Activated CD8-positive, alpha-beta T cell treated with anti-CD3 and anti-CD28 coated beads, Interleukin-2, amount 10 ng/mL, durations not matched to agents 7 days and 5 days (primary cell): ENCODE measurements at places on chromosomes 2 and 18. TPM values are rescaled to one million over a fixed set of nuclear protein-coding genes. Genes with fewer than 3 reads are reported as not detected.
A peak's percentile ranks its signal among the peaks of the same experiment; 100 is the strongest.

GRCh38 chr18:48806551-48807261 is 144.1 kb downstream of the SMAD7 start:
- no peaks in the 10 kb centered on the region for H3K27me3 ChIP-seq
- peaks cover 70% of the 10 kb centered on the region for H3K4me1 ChIP-seq
- DNase-seq = peak; percentile 73

DNA sequence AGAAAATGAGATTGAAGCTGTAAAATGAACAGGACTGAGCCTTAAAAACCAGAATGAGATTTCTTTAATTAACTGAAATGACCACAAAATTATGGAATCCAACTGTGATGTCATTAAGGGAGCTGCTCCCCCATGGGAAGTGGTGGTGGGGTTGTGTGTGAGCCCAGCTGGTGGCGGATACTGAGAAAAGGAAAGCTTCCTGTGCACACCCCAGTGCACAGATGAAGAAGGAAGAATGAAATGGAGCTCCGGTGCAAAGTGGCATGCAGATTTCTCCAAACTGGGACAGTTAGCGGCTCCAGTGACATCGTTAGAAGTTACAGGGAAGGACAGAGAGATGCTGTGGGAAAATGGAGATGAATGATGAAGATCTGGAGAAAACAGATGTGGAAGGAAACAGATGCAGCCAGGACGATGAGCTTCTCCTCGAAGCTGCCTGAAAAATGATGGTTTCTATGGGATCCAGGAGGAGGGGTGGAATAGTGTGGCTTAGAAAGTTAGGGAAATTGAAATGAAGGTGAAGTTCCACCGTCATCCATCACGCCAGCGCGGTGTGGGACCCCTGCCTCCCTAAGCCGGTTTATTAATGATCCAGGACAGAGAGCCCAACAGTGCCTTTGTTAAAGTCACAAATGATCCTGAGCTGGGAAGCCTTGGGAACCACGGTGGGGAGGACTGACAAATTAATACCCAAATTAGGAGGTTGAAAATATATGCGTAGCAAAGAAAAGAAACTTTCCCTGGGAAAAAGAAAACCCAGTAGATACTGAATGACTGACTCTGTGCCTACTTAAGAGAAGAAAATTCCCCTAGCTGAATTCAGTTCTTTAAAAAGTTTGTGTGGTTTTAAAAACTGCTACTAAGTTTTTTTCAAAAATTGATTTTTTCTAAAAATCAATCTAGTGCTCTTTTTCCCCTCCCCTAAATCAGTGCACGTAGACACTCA is 77.2 kb downstream of the TSN start:
- H3K27me3 ChIP-seq = peaks cover 9% of the 10 kb centered on the region
- no peaks in the 10 kb centered on the region for H3K4me1 ChIP-seq
- no peak overlapping the region for H3K27ac ChIP-seq
- H3K4me3 ChIP-seq = no peak overlapping the region
- DNase-seq = no peak
- no peaks in the 10 kb centered on the region for H3K36me3 ChIP-seq

DNA sequence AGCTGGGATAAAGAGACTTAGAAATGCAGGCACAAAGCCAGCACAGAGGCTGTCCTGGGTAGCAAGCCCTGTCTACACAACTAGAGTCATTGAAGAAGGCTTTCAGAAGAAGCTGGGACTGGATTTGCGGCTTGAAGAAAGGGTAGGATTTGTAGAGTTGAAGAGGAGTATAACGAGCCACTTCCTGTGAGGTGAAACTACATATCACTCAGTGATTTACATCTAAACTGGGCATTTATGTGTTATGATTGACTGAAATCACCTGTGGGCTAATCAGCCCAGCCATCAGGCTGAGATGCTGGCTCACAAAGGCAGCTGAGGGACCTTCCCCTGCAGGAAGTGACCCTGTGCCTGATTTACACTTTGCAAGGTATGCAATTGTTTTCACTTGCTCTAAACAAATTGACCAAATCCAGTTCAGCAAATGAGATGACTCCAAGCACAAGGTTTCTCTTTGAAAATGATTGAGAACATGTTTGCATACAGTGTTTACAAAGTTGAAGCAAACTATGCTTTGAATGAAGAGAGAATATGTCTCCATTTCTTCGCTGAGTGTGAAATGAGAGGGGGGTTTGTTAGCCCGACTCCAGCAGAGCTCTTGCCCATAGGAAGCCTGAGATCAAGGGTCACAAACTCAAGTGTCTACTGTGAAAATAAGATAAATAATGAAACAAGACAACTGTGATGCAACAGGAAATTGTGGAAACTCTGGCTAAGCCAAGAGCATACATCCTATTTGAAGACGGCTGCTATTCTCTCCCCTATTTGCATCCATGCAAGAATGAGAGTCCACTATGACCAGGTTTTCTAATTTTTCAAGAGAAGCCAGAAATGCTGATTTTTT is 69.3 kb upstream of the HK2 start:
- no peak for DNase-seq
- H3K27me3 ChIP-seq = peaks cover 6% of the 10 kb centered on the region
- H3K4me3 ChIP-seq = no peak overlapping the region
- H3K4me1 ChIP-seq = peaks cover 17% of the 10 kb centered on the region
- H3K27ac ChIP-seq = no peak overlapping the region

GRCh38 chr2:53561155-53561554 is 206.4 kb upstream of the CHAC2 start:
- H3K27me3 ChIP-seq = no peaks in the 10 kb centered on the region
- no peak overlapping the region for H3K4me3 ChIP-seq
- no peaks in the 10 kb centered on the region for H3K4me1 ChIP-seq
- no peaks in the 10 kb centered on the region for H3K36me3 ChIP-seq

DNA sequence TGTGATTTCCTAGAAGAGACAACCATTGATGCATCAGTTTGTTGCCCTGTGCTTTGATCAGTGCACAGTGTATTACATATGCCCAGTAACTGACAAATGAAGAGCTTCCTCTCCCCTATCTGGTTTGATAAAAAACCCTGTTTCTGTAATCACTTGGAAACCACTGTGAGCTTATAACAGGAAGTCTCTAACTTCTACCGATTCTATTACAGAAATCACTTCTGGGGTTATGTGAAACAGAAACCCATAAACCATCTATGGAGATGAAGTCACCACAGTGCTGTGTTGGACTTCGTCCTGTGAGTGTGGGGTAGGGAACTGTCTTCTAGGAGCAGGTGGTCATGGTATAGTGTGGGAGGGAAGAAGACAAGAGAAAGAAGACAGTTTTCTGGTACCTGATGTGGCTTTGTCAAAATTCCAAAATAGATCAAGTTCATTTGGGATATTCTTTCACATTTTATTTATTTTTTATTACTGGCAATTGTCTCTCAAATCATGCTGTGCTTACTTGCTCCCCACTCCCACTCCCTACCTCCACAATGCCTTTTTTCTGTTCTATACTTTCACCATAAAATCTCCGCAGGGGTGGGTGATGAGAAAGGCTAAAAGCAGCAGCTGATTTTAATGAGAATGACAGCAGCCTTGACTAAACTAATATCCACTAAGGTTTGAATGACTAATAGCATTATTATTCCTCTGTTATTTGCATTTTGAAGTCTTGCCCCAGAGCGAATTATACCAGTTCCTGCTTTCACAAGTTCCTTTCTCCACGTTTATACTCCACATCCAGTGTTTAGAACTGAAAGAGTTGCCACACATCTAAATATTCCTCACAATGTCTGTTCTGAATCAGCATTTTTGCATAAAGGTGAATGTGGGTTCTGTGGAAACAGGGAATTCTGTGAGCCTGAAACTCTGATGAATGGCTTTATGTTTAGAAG is 41.7 kb upstream of the RND3 start:
- no peaks in the 10 kb centered on the region for H3K4me1 ChIP-seq
- H3K27ac ChIP-seq = no peak overlapping the region
- no peaks in the 10 kb centered on the region for H3K27me3 ChIP-seq
- no peak for DNase-seq
- no peaks in the 10 kb centered on the region for H3K36me3 ChIP-seq

DNA sequence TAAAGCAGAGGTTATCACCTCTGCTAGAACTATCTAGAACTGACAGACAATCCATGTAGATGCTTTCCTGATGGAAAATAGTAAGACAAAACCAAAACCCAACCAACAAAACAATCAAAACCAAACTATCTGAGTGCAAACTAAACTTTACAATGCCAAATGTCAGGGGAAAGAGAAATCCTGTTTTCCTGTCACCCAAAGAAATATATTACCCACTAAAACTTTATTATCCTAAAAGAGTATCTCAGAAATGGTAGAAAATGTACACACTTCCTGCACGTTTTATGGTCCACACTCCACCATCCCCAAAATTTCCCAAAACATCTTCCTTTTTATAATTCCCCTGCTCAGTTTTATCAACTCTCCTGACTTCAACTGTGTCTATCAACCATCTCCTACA is 29.9 kb downstream of the SP3 start:
- peaks cover 35% of the 10 kb centered on the region for H3K36me3 ChIP-seq
- no peak overlapping the region for H3K27ac ChIP-seq
- H3K4me3 ChIP-seq = no peak overlapping the region
- DNase-seq = no peak

DNA sequence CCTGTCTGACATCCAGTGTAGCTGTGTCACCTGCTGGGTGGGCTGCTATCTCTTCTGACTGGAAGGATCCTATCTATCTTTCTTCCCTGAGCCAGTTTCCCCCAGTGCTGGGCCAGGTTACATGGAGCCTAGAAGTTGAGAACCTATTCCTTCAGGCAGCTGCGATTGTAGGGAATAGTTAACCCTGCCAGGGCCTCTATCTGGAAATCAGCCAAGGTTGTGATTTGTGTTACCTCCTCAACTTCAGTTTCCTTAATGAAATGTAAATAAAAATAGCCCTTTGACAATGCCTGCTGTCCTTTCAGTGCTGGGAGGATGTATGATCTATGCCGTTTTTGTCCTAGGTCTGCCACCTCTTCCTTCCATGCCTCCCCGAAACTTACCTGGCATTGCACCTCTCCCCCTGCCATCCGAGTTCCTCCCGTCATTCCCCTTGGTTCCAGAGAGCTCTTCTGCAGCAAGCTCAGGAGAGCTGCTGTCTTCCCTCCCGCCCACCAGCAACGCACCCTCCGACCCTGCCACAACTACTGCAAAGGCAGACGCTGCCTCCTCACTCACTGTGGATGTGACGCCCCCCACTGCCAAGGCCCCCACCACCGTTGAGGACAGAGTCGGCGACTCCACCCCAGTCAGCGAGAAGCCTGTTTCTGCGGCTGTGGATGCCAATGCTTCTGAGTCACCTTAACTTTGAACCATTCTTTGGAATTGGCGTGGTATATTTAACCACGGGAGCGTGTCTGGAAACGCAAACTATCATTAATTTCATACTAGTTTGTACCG is 36.6 kb downstream of the GORASP2 start:
- H3K27ac ChIP-seq = no peak overlapping the region
- DNase-seq = no peak
- H3K4me1 ChIP-seq = no peaks in the 10 kb centered on the region
- no peaks in the 10 kb centered on the region for H3K27me3 ChIP-seq
- H3K4me3 ChIP-seq = no peak overlapping the region

GRCh38 chr18:75137346-75137877 is 71.5 kb downstream of the PTGR3 start:
- DNase-seq = no peak
- no peak overlapping the region for H3K27ac ChIP-seq
- H3K36me3 ChIP-seq = no peaks in the 10 kb centered on the region
- H3K27me3 ChIP-seq = no peaks in the 10 kb centered on the region
- no peak overlapping the region for H3K4me3 ChIP-seq
- no peaks in the 10 kb centered on the region for H3K4me1 ChIP-seq

DNA sequence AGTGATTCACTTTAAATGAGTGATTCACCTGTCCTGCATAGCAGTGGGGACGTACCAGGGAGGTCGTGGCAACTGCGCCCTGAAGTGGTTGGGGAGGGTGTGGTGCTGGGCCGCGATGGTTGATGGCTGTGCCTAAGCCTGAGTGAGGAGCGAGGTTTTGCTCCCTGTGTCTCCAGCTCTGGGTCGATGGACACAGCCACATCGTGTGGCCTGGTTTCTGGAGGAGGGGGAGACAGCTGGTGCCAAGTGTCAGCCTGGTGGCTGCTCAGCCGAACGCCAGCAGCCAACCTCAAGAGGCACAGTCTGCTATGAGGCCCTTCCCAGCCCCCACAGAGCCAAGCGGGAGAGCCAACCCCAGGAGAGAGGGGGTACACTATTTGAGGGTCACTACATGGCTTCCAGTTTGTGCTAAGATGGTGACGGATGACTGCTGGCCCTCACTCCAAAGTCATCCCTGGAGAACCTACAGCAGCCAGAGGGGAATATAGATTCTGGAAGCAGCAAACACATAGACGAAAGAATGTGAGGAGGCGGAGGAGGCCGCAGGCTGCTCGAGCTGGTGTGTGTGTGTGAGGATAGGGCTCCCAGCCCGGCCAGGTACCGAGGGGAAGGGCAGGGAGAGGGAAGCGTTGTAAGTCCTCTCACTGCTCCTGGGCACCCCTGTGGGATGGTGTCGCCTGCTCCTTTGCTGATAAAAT is 58.6 kb upstream of the OTOF start:
- H3K36me3 ChIP-seq = no peaks in the 10 kb centered on the region
- no peak for DNase-seq
- H3K4me3 ChIP-seq = no peak overlapping the region
- no peaks in the 10 kb centered on the region for H3K4me1 ChIP-seq
- peaks cover 2% of the 10 kb centered on the region for H3K27me3 ChIP-seq

DNA sequence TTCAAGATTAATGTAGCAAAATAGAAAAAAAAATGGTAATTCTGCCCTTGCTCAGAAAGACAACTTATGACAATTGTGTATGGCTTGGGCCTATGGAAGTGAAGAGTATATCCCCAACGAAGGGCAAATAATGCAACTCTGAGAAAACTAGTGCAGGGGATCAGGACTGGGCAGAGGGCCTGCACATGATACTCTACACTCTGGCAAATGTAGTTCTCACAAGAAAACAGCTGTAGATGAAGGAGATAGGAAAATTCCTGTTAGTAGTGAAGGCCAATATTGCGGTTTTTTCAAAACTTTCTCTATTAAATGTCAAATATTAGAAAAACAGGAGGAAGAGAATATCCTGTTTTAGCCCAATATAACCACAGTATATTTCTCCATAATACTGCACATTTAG is 77.8 kb downstream of the SCN9A start:
- no peaks in the 10 kb centered on the region for H3K36me3 ChIP-seq
- H3K27ac ChIP-seq = no peak overlapping the region
- no peaks in the 10 kb centered on the region for H3K4me1 ChIP-seq
- DNase-seq = no peak
- H3K4me3 ChIP-seq = no peak overlapping the region

GRCh38 chr2:156147594-156148330 is 184.8 kb downstream of the NR4A2 start:
- no peak for DNase-seq
- no peak overlapping the region for H3K27ac ChIP-seq
- H3K4me3 ChIP-seq = no peak overlapping the region
- H3K36me3 ChIP-seq = no peaks in the 10 kb centered on the region
- no peaks in the 10 kb centered on the region for H3K27me3 ChIP-seq
- no peaks in the 10 kb centered on the region for H3K4me1 ChIP-seq

DNA sequence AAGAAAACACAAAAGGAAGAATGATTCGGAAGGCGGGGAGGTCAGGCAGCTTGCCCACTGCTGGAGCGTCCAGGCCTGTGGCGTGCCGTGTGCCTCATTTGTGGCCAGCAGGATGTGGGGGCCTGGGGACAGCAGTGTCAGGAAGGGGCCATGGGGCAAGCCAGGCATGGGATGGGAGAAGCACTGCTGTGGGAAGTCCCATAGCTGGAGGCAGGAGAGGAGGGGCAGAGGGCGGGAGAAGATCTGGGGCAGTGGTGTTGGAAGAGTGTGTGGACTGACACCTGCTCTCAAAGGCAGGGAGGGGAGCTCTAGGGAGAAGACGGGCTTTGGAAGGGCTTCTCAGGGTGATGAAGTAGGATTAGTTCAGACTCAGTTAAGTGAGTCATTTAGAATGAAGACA is 133.7 kb downstream of the ACOXL start:
- no peak for DNase-seq
- peaks cover 2% of the 10 kb centered on the region for H3K36me3 ChIP-seq
- peak overlapping the region; percentile 41 for H3K27ac ChIP-seq
- H3K27me3 ChIP-seq = peaks cover 4% of the 10 kb centered on the region
- H3K4me3 ChIP-seq = no peak overlapping the region

G6PC2 gene
- not detected for total RNA-seq

VWA3B gene
- not detected for total RNA-seq

CAPN14 gene
- total RNA-seq = not detected

GPAT2 gene
- 4.3 TPM for total RNA-seq
